ENCODE measurements at places on chromosomes 2 and 18. TPM values are rescaled to one million over a fixed set of nuclear protein-coding genes. Genes with fewer than 3 reads are reported as not detected.

DNA sequence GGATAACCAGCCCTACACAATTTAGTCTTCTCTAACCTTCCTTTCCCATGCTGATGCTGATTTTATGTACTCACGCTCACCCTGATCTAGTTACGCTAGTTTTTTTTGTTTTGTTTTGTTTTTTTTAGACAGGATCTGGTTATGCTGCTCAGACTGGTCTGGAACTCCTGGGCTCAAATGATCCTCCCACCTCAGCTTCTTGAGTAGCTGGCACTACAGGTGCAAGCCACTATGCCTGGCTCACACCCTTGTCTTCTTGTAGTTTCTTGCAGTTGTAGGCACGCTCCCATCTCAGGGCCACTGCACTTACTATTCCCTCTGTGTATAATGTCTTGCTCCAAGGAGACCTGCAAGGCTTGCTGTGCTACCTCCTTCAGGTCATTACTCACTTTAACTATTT lies 6.2 kb downstream of the PELI1 start:
- DNase-seq: no peak

DNA sequence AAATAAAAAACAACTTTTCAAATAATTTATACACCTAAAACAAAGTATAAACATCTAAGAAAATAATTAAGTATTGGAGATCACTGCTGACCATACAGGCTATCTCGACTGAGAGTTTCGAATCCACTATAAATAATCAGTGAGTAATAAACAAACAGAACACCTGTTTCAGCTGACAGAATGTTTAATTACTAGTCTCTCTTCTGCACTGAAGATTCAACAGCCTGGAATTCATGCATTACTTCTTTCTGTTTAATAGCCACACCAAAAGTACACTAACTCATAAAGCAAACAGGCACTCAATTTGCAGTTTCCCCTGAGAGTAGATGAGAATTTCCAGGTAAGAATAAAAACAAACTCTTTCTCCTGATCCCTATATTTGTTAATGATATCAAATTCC lies 138.5 kb downstream of the RBMS1 start:
- no peak for DNase-seq

DNA sequence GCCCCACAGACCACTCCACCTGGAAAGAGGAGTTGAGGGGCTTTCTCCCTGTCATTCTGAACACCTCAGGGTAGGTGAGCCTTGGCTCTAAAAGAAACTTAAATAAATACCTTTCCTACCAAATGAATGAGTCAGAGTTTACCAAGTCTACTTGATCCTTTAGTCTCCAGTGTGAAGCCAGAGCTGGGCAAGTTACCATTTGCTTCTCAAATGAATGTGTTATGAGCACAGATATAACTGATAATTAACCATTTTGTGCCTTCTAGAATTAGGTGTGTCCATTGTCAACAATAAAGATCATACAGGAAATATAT lies 347.7 kb downstream of the KIAA1328 start:
- no peak for DNase-seq

Gene HOXD3
- 1.8 TPM for total RNA-seq

Gene ETAA1
- 9.0 TPM for total RNA-seq

DNA sequence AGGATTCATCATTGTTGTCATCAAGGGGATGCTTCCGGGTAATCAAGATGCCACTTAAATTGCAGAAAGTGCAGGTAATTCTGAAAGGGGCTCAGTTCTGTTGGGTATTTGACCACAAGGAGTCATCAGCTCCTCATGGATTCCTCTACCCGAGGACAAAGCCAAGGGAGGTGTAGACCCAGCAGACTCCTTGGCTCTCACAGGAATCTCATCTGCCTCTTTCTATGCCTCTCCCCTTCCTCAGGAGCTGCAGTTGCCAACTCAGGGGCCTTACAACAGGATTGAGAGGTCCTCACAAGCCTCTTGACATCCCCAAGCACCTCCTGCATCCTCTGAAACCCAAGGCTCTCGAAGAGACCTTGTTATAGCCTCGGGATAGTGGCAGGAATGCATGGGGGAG lies 44.0 kb downstream of the ITGB6 start:
- DNase-seq: no peak

Gene COLEC12
- 2.4 TPM for total RNA-seq

DNA sequence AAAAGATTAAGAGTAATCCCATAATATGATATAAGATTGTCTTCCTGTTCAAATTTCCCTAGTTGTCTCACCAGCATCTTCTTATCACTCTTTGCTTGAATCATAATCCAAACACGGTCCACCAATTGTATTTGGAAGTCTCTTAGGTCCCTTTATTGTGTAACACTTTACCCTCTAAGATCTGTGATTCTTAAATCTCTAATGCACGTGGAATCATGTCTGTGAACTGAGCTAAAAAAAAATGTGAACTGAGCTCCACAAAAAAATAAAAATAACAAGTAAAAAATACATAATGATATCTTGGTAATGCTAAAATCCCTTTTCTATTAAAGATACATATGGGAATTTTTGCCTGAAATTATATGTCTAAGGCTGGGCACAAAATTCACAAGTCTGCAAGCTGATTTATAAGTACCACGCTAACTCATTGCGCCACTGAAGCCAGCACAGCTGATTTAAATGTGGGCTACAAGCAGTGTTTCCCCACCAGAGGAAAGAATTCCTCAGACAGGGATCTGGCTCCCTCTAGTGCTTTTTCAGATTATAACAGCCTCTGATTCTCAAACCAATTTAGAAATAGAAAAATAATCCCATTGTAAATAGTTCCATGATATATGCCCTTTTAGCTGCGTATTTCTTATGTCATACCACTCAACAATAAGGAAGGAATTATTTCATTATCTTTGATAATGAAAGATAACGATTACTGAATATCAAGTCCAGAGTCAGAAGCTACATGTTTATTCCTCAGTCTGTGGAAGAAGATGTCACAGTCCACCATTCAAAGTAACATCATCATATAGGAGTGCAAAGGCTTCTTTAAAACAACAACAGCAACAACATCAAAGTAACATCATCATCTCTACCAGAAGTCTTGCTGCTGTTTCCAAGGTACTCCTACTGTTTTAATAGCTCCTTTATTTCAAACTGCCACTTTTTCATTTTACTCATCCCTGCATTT lies 22.9 kb downstream of the RBM43 start:
- DNase-seq: peak; percentile 70

GRCh38 chr2:104888489-104889258 lies 34.8 kb downstream of the POU3F3 start:
- no peak for DNase-seq

GRCh38 chr18:43662657-43663056 lies 385.4 kb upstream of the SYT4 start:
- no peak for DNase-seq
